NCI-H1105 (cell line): ENCODE measurements at places on chromosomes 3 and 15.

DNA sequence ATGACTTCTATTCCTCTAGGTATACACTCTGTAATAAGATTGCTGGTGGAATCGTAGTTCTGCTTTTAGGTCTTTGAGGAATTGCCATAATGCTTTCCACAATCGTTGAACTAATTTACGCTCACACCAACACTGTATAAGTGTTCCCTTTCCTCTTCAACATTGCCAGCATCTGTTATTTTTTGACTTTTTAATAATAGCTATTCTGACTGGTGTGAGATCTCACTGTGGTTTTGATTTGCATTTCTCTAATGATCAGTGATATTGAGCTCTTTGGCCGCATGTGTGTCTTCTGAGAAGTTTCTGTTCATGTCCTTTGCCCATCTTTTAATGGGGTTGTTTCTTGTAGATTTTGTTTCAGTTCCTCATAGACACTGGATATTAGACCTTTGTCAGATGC, 12.8 kb downstream of the NXPE3 start:
- no peak for DNase-seq

- no peak for DNase-seq
These were observed 17.5 kb upstream of the RBP1 start for GRCh38 chr3:139557041-139557440.

DNA sequence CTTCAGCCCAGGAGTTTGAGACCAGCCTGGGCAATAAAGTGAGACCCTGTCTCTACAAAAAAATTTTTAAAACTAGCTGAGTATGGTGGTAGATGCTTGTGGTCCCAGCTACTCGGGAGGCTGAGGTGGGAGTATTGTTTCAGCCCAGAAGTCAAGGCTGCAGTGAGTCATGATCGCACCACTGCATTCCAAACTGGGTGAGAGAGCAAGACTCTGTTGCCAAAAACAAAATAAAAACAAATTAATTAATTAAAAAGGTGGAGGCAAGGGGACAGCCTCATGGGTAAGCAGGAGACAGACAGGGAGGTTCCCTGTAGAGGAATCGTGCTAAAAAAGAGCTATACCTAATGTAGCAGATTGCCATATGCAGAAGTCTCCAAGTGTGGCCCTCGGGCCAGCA, 12.6 kb downstream of the HAPLN3 start:
- no peak for DNase-seq

DNA sequence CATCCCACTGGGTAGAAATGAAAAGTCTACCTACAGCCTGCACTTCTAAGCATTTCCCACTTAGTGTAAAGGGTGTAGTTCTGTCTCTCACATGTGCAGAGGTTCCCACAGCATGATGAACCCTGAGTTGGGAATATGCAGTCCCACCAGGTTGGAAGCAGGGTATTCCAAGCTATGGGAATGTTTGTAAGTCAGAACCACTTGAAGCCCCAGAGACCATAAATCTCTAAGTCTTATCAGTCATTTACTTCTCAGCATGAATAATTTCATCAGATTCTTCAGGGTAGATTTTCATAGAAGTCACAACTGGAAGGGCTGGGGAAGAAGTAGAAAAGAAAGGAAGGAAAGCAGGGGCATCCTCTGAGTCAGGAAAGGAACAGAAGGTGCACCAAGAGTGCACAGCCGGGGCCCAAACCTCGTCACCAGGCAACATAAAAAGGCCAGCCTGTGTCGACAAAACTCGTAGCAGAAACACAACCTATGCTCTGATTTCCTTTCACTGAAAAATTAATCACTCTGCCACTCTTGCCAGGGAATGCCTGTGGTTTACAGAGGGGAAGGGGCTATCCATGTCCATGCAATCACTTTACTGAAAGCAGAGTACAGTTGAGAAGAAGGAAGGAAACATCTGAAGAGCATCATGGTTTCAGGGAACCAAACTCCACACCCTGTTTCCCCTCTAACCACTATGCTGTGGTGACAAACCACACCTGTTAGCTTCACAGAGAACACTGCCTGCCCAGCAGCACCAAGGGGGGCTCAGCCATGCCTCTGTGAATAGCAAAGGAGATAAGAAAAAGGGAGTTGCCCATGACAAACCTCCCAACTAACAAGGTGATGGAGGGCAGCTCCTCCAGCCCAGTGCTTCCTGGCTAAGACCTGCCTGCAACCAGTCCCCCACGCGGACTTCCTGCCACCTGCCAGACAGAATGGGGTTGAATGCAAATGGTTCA, 40.5 kb downstream of the SH3BP5 start:
- no peak for DNase-seq

- no peak for DNase-seq
These were observed 101.9 kb upstream of the ROBO1 start for GRCh38 chr3:79869461-79870312.
